ENCODE measurements at places on chromosomes 1 and 21.
A peak's percentile ranks its signal among the peaks of the same experiment; 100 is the strongest.

- DNase-seq = no peak
Observed at GRCh38 chr1:168585937-168586336, 9.5 kb downstream of the XCL1 start.

- no peak for DNase-seq
Observed at GRCh38 chr1:82108843-82109242, 308.1 kb downstream of the ADGRL2 start.

DNA sequence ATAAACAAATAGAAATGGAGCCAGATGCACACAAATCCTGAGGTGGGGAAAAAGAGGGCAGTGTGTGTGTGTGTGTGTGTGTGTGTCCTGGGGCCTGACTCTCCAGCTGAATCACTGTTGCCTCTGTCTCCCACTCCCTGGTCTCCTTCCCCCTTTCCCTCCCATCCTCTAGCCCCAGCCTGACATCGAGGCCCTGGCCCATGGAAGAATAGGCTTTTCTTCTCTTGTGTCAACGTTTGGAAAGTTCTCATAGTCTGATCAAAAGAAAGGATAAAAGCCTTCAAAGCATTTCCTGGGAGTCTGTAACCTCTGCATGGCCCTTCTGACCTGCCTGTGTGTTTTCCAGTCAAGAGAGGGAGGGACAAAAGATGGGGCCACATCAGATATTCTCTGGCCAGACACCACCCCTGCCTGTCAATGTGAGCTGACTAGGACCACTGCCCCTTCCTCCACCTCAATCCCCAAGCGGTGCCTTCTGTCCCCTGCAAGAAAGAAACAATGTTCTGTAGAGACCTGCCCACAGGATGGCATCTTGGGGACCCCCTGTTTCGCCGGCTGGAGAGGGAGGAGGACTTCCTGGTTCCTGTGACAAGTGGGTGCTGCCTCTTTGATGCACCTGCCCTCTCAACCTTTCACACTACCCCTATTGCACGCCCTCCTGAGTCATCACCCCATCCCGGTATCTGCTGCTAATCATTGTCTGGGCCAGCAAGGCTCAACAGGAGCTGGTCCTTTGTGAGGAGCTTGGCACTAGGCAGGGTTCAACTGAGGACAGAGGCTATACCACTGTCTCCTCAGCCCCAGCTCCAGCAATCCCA is 16.2 kb downstream of the KCNJ10 start:
- DNase-seq = no peak

DNA sequence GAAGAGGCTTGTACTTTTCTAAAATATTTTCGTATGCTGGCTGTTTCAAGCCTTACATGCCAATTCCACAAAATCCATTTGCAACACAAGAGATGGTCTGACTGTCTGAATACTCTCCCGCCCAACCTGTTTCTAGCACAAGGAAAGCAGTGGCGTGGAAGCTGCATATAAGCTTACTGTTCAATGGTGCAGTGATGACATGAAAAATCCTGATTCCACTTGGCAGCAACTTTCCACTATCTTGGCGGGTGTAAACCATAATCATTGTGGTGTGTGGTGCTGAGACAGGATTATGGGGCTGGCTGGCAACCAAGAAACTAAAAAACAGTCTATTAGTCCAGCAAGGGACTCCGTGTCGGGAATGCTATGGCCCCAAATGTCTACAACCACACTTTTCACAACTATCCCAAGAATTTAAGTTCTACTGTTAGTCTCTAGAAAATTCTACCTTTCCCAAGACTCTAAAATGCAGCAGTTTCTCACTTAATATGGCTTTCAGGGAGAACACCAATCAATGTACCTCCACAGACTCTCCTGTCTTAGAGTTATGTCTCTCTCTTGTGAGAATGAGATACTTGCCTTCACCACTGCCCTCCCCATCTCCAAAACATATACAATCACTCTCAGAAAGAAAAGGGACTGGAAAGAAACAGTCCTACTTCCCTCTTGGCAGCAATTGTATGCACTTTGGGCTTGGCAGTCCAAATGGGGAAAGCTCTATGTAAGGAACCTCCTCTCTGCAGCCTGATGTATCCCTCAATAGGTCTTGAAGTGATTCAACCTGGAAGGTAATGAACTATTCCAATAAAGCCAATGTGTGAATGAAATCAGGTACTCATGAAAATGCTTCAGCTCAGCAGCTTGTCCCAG is 9.5 kb downstream of the COLGALT2 start:
- no peak for DNase-seq

- peak; percentile 84 for DNase-seq
Observed at GRCh38 chr21:33968080-33968994, 52.7 kb upstream of the ATP5PO start.

DNA sequence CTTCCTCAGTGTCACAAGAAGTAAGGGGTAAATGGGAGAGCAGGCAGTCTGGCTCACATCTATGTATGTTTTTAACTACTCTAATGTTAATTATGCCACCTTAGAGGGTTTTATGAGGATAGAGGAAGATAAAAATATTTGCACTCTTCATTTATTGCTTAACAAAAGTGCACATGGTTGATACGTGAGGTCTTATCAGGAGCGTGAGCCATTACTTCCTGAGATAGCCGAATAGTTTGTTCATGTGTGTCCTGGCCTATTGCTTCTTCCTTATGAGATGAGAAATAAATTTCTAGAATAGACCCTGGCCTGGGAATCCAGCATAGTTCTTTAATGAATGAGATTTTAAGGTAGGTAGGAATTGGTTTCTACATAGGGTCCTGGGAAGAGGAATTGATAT is 471.1 kb upstream of the B3GALT2 start:
- peak; percentile 70 for DNase-seq

DNA sequence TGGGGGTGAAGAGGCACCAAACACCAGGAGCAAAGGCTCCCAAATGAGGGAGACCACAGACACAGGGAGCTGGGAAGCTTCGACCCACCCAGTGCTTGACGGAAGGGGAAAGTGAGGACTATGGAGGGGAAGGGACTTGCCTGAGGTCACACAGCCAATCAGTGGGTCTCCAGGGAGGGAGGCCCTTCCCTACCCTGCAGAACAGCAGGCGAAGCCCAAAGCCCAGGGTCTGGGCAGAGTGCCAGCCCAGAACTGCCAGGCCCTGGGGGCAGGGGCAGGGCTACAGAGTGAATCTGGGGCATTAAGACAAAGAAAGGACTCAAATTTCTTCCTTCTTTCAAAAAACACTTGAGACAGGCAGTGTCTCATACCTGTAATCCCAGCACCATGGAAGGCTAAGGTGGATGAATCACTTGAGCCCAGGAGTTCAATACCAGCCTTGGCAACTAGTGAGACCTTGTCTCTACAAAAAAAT is 45.5 kb upstream of the ECE1 start:
- no peak for DNase-seq

DNA sequence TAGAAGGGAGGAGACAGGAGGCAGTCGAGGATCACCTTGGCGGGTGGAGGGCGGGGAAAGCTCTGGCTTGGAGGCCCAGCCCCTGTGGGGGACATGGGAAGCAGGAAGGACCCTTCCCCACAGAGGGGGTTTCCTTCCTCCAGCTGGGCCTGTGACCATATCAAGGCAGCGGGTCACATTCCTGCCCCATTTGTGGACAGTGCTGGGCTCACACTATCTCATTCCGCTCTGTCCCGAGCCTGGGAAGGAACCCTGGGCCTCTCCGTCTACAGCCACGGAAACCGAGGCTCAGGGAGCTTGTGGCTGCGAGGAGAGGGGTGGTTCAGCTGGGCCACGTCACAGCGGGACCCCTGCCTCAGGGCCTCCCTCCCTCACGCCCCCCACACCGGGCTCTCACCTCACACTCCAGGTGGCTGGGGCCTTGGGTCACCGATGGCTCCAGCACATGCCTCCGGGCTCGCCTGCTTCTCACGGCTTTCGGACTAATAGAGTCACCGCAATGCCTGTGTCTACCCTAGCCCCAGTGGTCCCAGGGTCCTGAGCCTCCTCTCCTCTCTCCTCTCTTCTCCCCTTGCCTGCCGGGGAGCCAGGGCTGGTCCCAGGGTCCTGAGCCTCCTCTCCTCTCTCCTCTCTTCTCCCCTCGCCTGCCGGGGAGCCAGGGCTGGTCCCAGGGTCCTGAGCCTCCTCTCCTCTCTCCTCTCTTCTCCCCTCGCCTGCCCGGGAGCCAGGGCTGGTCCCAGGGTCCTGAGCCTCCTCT is 56.4 kb downstream of the SLC19A1 start:
- no peak for DNase-seq

DNA sequence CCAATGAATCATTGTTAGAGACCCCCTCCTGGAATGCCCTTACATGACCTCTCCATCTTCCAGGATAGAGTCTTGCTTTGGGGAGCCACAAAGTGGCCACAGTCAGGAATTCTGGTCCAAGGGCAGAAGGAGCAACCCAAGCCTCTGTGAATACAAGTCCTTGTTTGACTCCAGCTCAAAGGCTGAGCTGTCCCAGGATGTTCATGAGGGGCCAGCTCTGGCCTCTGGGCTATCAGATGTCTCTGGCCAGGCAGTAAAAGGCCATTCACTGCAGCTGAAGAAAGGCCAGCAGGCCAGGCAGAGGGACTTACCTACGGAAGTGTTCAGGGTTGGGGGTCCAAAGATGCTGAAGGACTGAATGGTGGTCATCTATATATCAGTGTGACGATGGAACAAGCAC is 98.3 kb upstream of the IPO9 start:
- no peak for DNase-seq

DNA sequence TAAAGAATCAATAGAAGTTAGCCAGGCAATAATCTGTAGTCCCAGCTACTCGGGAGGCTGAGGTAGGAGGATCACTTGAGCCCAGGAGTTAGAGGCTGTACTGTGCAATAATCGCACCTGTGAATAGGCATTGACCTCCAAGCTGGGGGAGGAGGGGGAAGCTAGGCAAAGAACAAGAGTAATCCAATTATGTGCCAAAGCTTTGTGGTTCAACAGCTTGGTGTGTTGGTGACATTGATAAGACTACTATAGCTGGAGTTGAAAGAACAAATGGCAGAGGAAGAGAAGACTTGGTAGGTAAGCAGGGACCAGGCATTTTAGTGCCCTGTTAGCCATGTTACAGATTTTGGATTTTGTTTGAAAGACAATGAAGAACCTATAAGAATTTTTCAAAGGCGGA is 2.1 kb upstream of the TMCO2 start:
- no peak for DNase-seq

- DNase-seq = no peak
Observed at GRCh38 chr1:160064164-160064563, 5.8 kb downstream of the KCNJ10 start.

DNA sequence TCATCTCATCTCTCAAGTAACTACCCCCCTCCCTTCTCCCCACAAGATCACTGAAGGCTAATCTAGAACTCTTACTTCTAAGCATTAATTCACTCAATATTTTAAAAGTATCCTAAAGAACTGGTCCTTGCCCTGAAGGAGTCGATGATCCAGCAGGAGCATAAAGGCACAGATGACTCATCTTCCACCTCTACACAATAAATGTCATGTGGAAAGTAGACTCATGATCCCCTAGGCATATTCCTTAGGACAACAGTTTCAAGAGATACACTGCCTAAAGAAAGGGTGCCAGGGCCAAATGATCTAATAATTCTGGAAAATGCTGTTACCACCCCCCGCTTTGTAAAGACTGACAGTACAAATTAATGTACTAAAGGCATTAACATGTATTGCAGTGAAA is 85.8 kb upstream of the DIRAS3 start:
- peak; percentile 37 for DNase-seq

DNA sequence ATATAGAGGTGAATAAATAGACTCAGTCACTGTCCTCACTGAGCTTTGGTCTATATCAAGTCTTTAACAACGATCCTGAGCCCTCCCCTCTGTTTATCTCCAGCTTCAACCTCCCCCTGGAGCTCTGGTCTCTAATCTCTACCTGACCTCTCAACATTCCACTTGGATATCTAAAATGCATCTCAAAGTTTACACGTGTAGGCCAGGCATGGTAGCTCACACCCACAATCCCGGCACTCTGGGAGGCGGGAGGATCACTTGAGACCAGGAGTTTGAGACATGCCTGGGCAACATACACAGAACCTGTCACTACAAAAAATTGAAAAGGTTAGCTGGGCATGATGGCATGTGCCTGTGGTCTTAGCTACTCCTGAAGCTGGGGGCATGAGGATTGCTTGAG is 53.4 kb downstream of the GADD45A start:
- DNase-seq = no peak

GRCh38 chr1:41101076-41101475 is 79.6 kb upstream of the SLFNL1 start:
- no peak for DNase-seq

DNA sequence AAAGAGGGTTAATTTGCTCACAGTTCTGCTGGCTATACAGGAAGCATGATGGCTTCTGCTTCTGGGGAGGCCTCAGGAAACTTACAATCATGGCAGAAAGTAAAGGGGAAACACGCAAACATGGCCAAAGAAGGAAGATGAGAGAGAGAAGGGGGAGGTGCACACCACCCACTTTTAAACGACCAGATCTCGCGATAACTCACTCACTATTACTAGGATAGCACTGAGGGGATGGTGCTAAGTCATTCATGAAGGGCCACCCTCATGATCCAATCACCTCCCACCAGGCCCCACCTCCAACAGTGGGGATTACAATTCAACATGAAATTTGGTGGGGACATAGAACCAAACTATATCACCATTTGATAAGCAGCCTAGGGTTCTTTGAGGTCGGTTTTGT is 2.4 kb upstream of the C1orf115 start:
- no peak for DNase-seq

DNA sequence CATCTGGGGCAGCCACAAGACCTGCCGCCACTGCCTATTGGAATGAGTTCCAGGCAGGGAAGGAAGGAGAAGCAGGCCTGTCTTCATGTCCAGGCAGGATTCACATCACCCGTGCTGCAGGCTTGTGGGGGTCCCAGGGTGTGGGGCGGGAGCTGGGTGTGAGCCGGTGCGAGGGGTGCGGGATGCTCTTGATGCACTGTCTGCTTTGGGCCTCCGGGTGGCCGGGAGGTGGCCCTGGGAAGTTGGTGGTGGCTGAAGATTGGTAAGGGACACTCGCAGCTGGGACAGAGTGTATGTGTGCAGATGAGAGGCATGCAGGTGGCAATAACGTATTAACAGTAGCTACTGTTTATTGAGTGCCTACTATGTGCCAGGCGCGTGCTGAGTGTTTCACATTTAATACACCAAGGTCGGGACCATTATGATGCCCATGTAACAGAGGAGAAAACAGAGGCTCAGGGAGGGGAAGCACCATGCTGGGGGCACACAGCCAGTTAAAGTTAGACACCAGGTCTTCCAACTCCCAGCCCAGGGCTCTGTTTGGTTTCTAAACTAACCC is 3.3 kb downstream of the CROCC start:
- no peak for DNase-seq

- no peak for DNase-seq
Observed at GRCh38 chr1:39762550-39763540, 8.3 kb downstream of the OXCT2 start.

DNA sequence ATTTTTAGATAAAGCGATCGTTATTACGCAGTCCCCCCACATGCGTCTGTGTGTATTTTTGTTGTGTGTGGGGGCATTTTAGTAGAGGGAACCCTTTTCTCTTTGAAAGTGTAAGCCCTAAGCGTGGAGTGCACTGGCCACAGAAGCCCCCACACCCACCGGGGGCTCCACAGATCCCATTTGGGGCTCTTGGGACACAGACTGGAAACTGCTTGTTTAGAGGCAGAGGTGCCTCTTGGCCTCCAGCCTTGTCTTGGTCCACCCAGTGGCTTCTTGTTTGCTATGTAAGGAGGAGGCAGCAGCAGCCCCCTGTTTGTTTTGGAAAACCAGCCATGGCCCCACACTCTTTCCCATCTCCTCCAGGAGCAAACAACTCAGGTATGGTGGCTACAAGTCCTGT is 42.8 kb downstream of the SLC37A1 start:
- no peak for DNase-seq

Data from small intestine (tissue), 16 donors.